ENCODE measurements at places on chromosomes 12 and 14.

- DNase-seq = peak; percentile 66
These were observed 2.5 kb downstream of the ANG start for GRCh38 chr14:20690848-20691640.

DNA sequence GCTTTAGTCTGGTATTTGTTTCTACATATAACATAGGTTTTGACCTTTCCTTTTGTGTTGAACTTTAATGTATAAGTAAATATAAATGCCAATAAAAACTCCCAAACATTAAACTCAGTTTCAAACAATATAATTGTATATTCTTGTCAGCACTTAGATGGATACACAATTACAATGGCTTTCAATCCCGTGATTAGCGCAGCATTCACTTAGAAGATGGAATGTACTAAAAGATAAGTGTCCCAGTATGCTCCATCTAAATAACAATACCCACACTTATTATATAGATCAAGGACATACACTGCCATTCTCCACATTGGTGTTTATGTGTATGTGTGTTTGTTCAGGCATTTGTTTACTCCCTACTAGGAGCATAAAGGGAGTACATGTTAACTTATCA lies 193.1 kb downstream of the SOX5 start:
- no peak for DNase-seq

- no peak for DNase-seq
These were observed 12.2 kb downstream of the ACTN1 start for GRCh38 chr14:68966872-68967301.

DNA sequence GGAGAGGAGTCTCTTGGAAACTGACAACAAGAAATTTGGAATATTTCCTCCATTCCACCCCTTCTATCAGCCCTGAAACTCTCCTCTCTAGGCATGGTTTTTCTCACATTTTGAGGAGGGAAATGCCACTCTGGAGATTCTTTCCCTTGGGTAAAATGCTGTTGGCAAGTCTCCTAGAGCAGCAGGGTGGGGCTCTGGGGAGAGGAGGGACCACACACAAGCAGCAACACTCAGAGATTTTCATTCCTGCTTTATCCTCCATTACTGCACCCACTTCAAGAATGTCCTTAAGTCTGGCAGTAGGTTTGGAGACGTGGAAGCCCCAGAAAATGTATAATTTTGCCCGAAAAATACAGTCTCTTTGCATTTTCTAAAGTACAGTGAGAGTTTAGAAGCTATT lies 130.8 kb upstream of the FLRT2 start:
- DNase-seq = no peak

- DNase-seq = no peak
These were observed 36.2 kb downstream of the OSBPL8 start for GRCh38 chr12:76523408-76523807.

GRCh38 chr12:124422570-124423523 lies 128.0 kb downstream of the RFLNA start:
- DNase-seq = no peak

- no peak for DNase-seq
These were observed 47.7 kb downstream of the DAAM1 start for GRCh38 chr14:59236195-59236594.

GRCh38 chr12:127448906-127449305 lies 818.1 kb upstream of the TMEM132C start:
- no peak for DNase-seq

- no peak for DNase-seq
These were observed 5.9 kb downstream of the G2E3 start for GRCh38 chr14:30564868-30565248.

- DNase-seq = no peak
These were observed 21.7 kb downstream of the CBX5 start for GRCh38 chr12:54258201-54258681.

DNA sequence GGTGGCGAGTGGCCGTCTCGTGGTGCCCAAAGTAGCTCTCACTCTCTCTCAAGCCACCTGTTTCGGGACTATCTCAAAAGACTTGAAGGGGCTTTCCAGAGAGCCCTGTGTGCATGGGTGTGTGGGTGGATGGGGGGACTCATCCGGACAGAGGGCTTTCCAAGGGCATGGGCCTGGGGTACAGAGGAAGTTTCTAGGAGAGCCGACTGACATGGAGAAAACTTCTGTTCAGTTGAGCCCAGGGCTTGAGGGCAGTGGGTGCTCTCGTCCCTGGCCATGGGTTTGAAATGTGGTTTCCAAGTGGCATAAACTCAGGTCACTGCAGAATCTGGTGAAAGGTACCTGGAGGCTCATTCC lies 47.4 kb upstream of the MEG3 start:
- DNase-seq = no peak

- no peak for DNase-seq
These were observed 371.7 kb downstream of the TMEM132D start for GRCh38 chr12:129532082-129532481.

- no peak for DNase-seq
These were observed 30.5 kb downstream of the ANO2 start for GRCh38 chr12:5914387-5915149.

- DNase-seq = no peak
These were observed 93.1 kb downstream of the SRGAP1 start for GRCh38 chr12:63937378-63938316.

GRCh38 chr12:119770146-119770545 lies 102.2 kb downstream of the PRKAB1 start:
- DNase-seq = no peak

DNA sequence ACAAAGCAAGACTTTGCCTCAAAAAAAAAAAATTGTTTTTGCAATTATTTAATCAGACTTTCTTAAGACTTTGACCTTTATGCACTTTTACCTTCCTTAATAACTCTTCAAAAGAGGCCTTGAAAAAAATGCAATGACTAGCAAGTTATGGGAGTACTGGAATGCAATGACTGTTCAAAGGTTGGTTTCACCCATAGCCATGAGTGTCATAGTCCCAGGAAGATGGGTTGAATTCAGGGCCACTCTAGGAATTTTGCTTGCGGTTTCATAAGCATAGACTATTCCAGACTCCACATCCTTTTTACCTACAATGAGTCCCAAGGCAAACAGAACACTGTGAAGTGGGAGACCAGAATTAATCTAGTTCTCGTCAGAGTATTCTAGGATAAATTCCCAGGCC lies 29.4 kb upstream of the DENND5B start:
- no peak for DNase-seq

DNA sequence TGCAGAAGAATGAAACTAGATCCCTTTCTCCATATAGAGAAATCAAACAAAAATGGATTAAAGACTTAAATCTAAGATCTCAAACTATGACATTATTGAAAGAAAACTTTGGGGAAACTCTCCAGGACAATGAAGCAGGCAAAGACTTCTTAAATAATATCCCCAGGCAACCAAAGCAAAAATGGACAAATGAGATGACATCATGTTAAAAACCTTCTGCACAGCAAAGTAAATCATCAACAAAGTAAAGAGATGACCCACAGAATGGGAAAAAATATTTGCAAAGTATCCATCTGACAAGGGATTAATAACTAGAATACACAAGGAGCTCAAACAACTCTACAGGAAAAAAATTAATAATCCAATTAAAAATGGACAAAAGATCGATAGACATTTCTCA lies 101.0 kb downstream of the RALGAPA1 start:
- no peak for DNase-seq

DNA sequence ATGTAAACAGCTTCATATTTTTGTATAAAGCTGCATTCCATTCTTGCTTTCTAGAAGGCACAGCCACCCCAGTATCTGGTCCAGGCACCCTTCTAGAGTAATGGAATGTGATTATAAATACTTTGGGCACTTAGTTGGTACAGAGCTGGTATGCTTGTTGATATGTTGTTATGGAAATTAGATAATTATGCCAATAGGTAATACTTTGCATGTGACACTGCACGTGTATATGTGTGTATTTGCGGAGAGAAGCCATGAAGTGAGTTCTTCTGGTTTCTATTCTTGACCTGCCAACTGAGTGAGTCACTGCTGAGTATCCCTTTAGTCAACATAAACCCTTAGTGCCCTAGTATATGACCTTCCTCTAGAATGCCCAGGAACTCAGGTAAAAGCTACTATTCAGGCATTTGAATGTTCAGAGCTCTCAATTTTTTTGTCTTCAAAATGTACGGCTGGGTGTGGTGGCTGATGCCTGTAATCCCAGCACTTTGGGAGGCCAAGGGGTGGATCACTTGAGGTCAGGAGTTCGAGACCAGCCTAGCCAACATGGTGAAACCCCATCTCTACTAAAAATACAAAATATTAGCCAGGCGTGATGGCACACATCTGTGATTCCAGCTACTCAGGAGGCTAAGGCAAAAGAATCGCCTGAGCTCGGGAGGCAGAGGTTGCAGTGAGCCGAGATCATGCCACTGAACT lies 6.2 kb upstream of the TCP11L2 start:
- DNase-seq = no peak

- DNase-seq = no peak
These were observed 50.3 kb upstream of the KITLG start for GRCh38 chr12:88630561-88630960.

DNA sequence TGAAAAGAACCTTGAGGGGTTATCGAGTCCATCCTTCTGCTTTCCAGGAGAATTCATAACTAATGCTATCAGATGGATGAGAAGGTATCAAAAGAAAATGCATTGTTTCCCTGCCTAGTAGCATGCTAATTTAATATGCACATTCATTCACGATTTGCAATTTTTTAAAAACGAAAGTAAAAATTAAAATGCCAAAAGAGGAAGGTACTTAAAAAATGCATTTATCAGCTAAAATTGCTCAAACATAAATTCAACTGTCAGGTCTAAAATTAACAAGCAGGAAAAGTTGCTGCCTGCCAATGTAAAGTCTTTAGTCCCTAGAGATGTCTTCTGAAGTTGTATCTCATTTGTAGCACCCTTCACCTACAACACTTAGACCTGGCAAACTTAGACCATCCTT lies 7.9 kb downstream of the ATF7 start:
- DNase-seq = no peak

- no peak for DNase-seq
These were observed 11.8 kb downstream of the USP30 start for GRCh38 chr12:109064143-109064542.

DNA sequence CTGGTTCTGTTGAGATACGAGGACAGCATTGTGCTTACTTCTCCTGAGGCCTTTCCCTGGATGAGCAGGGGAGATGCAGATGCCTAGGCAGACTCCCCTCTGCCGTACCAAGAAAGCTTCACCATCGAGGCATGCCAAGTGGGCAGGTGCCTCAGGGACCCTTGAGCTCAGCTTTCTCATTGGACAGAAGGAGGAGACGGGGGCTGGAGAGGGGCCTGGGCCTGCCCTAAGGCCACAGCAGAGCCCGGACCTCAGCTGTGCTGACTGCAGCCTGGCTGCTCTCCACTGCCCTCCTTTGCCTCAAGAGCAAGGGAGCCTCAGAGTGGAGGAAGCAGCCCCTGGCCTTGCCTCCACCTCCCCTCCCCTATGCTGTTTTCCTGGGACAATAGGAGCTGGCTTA lies 23.4 kb downstream of the SERPINA1 start:
- DNase-seq = no peak

All from Jurkat, Clone E6-1 (cell line).